ENCODE measurements at places on chromosomes 3 and 15. TPM values are rescaled to one million over a fixed set of nuclear protein-coding genes. Genes with fewer than 3 reads are reported as not detected.

Gene IMPG2
- total RNA-seq: 0.44 TPM

GRCh38 chr3:186172353-186172752 is 63.5 kb upstream of the ETV5 start:
- no peak overlapping the region for H3K4me3 ChIP-seq
- no peaks in the 10 kb centered on the region for H3K36me3 ChIP-seq
- DNase-seq: no peak
- no peaks in the 10 kb centered on the region for H3K4me1 ChIP-seq
- no peaks in the 10 kb centered on the region for H3K27me3 ChIP-seq

DNA sequence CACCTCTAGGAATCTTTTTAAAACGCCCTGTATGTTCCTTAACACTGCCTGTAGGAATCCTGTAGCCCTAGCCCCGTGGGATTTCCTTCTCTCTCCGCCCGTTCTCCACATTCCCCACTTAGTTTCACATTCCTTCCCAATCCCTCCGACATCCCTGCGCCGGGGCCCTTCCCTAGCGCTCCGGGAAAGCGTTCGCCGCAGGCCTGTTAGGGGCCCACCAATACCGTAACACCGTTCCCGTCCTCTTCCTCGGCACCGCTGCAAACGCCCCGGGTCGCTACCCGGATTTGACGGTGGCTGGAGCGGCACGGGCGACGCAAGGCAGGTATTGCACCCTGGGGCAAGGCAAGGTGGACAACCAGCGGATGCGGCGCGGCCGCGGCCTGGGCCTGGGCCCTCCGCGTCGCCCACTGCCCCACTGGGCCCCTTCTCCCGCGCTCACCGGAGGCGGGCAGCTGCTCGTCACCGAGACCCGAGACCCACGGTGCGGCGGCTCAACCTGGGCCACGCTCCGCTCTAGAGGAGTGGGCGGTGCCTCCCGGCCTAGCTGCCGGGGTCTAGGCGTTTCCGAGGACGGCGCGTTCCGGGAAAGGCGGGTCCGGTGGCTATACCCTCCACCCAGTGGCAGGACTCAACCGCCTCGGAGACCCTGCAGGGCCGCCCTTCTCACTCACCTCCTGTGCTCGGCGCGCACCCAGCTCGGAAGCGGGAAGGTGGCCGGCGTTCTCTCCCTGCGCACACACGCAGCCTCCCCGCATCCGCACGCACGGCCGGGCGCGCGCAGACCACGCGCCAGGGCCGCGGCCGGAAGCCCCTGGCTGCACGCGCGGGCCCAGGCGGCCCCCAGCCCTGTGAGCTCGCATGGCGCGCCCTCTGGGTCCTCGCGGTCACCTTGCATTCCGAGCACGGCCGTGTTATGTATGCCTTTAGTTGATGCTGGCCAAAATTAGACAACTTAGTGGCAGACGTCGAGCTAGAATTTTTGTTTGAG is at the start of gene B3GALNT1:
Gene B3GALNT1 (minus strand): TSS at position 789 of the 991 bp plus-strand sequence. CDS start 18,595 bp downstream, outside the sequence.
- H3K27ac ChIP-seq: no peak within 1 kb of the TSS
- H3K36me3 ChIP-seq: no peaks in the 10 kb centered on the region
- peaks cover 10% of the 10 kb centered on the region for H3K4me1 ChIP-seq

DNA sequence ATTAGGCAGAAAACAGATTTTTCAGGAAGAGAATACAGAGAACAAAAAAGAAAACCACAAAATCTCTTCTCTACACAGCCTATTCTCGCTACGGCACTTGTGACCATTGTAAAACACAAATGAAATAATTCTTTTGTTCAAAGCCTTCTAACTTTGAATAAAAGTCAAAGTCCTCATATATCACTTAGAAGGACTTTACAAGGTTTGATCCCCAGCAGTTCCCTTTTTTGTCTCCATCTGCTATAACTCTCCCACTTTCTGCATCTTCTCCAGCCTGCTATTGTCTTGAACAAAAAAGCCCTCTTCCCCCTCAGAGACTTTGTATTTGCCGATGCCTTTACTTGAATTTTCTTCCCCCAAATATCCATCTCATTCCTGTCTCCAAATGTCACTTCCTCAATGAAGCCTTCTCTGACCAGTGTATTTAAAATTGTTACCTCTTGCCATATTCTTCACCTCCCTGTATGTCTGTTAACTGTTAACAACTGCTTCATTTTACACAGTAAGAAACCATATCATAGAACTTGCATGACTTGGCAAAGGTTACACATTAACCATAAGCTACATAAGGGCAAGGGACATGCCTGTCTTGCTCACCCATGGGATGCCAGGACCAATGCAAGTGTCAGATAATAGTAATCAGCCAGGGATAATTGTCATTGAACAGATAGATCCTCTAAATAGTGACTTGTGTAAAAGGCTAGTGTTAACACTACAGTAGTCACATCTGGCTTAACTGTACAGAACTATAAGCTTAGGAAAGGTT is 122.4 kb downstream of the CBLB start:
- peaks cover 25% of the 10 kb centered on the region for H3K4me1 ChIP-seq
- H3K4me3 ChIP-seq: no peak overlapping the region

DNA sequence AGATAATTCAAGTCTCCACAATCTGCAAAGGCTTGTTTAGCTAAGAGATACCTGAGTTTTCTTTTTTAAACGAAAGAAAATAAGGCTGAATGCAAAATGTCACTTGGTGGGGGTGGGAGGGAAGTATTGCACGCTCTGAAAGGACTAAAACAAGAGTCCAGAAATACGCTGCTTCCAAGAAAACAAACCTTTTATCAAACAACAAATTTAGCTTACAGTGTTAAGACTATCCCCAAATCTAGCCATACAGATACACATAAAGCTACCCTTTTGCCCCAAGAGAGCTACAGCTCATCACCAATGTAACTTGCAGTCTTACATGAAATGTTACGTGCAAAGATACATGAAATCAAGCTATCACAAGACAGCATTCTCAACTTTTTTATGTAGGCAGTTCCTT is 522.5 kb downstream of the FOXP1 start:
- no peak for DNase-seq
- H3K4me3 ChIP-seq: no peak overlapping the region
